ENCODE measurements at places on chromosomes 6 and 20. TPM values are rescaled to one million over a fixed set of nuclear protein-coding genes. Genes with fewer than 3 reads are reported as not detected.

DNA sequence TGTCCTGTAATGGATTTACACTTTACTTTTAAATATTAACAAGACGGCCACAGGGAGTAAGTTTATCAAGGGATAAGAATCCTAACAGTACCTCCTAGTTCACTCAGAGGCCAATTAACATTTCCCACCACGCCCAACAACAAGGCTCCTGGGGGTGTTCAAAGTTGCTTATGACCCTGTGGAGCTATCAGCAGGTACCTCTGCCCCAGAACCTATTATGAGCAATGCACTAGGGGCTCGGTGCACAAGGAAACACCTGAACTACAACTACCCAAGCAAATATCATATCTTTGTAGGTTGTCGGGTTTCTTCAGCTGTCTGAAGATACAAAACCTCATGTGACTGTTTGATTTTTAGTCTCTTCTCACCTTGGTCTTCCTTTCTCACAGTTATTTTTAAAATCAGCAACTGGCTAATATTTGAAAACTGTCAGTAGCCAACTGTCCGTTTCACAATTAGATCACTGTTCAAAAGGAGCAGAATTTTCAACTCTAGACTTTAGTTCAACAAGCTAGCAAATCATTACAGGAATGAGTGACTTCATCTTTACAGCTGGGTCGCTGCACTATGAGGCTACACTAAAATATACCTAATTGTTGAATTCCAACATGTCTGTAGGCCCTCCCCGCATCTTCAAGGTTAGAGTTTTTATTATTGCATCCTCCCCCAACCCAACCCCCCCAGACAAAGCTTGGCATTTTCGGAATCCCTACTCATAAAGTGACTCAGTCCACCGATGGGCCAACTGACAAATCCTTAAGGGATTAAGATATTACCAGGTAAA is 38.1 kb downstream of the B4GALT5 start:
- H3K27me3 ChIP-seq: no peaks in the 10 kb centered on the region
- H3K4me3 ChIP-seq: no peak overlapping the region

GRCh38 chr20:41268402-41268801 is 49.1 kb downstream of the ZHX3 start:
- no peaks in the 10 kb centered on the region for H3K27me3 ChIP-seq
- H3K4me3 ChIP-seq: no peak overlapping the region
- no peaks in the 10 kb centered on the region for H3K36me3 ChIP-seq
- no peaks in the 10 kb centered on the region for H3K4me1 ChIP-seq
- DNase-seq: no peak

GRCh38 chr20:667351-668034 is 8.1 kb downstream of the SCRT2 start:
- H3K27ac ChIP-seq: no peak overlapping the region
- no peak for DNase-seq
- H3K27me3 ChIP-seq: peaks cover 18% of the 10 kb centered on the region
- H3K4me1 ChIP-seq: no peaks in the 10 kb centered on the region

The DEFB124 gene
- total RNA-seq: not detected

The MED23 gene
- 36.4 TPM for total RNA-seq

The CRIP3 gene
- total RNA-seq: 0.63 TPM

Measured in CD8-positive, alpha-beta memory T cell (primary cell).